ENCODE measurements at places on chromosomes 16 and 17.
A peak's percentile ranks its signal among the peaks of the same experiment; 100 is the strongest.

- ATAC-seq = no peak
These were observed 11.8 kb downstream of the NLRC5 start for GRCh38 chr16:57001026-57001679.

DNA sequence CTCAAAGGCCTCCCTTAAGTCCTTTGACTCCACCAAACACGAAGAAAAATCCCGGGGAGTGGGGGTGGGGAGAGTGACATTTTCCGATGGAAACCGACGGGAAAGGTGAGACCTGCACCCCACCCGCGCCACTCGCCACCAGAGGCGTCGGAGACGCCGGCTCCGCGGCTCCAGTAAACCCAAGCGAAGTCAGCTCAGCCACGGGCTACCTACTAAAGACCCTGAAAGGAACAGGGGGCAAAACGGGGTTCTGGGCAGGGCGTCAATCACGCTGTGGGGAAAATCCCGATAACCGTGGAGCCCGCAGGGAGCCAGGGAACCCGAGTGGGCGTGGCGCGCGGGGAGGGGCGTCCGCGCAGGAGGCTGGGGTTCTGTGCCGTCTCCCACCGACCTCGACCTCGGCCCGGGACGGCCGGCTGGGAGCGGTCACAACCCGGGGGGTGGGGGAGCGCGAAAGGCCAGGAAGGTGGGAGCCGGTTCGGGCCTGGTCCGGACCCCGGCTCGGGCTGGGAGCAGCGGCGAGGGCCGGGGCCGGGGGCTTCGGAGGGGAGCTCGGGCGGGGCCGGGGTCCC lies 565 bp downstream of the WDR45B start:
- peak; percentile 53 for ATAC-seq

GRCh38 chr17:77395501-77396048 lies 254.8 kb downstream of the SEC14L1 start:
- no peak for ATAC-seq

- no peak for ATAC-seq
These were observed 43.5 kb downstream of the NT5M start for GRCh38 chr17:17346428-17347233.

- peak; percentile 28 for ATAC-seq
These were observed 6.8 kb upstream of the MEAK7 start for GRCh38 chr16:84511180-84511800.

GRCh38 chr16:12176051-12176450 lies 199.5 kb downstream of the SNX29 start:
- no peak for ATAC-seq

- no peak for ATAC-seq
These were observed 722 bp downstream of the RASL10B start for GRCh38 chr17:35731917-35732805.

- no peak for ATAC-seq
These were observed 32.5 kb upstream of the MYO18A start for GRCh38 chr17:29212681-29213121.

DNA sequence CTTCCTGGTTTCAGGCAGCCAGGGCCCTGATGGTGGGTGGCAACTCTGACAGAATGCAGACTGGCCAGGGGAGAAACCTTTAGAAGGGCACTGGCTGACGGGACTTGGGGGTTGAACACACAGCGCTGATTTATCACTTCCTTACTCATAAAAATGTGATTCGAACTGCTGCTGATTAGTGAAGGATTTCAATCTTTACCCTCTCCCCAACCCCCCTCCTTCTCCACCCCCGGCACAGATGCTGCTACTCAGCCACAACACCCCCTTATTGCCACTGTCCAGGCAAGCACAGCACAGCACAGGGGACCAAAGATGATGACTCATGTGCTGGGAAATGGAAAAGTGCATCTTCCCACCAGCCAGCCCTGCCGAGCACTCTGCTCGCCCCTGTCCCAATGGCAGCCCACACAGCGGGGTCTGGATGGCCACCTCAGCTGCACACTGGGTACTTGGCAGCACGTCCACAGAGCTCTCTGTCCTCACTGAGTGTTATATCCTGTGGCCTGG lies 70.1 kb downstream of the SMG6 start:
- no peak for ATAC-seq

GRCh38 chr17:3974138-3974687 lies 10.0 kb upstream of the ATP2A3 start:
- ATAC-seq = no peak

GRCh38 chr16:49972961-49973360 lies 52.1 kb upstream of the CNEP1R1 start:
- ATAC-seq = no peak

GRCh38 chr16:89135166-89135565 lies 36.4 kb upstream of the CDH15 start:
- no peak for ATAC-seq
